ENCODE measurements at places on chromosomes 3 and 15.

DNA sequence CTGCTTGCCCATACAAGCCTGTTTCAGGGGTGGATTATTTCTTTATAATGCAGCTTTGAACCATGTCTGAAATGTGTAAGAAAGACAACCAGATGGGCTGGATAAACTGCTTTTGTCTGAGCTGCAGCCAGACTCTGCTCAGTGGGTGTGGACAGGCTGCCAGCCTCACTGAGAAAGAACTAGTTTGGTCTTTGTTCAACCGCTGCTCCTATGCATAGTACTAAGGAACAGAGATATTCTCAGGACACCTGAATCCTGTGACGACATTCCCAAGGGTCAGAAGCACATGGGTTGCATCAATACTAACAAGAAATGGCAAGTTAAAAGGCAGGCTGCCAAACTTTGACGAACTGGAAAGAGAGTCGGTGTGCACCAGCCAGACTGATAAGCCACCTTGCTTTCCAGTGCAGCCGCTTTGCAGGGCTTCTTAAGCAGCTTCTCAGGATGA is 57.2 kb downstream of the PLD1 start:
- DNase-seq: no peak

DNA sequence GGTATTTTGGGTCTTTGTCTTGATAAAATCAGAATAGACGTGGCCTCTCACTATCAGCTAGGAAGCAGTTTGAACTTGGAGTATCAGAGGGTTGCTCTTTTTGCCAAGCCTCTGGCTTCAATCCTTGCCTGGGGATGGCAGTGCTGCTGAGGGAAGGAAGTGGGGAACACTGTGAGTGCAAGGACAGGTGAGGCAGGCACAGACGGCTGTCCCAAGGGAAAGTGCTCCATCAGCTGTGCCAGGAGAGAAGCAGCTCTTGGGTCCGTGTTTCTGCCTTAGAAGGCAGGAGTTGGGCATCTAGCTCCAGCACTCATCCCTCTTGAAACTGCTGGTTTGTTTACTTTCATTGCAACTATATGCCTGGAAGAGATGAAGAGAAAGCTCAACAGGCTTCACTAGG is 33.2 kb downstream of the PML start:
- no peak for DNase-seq

DNA sequence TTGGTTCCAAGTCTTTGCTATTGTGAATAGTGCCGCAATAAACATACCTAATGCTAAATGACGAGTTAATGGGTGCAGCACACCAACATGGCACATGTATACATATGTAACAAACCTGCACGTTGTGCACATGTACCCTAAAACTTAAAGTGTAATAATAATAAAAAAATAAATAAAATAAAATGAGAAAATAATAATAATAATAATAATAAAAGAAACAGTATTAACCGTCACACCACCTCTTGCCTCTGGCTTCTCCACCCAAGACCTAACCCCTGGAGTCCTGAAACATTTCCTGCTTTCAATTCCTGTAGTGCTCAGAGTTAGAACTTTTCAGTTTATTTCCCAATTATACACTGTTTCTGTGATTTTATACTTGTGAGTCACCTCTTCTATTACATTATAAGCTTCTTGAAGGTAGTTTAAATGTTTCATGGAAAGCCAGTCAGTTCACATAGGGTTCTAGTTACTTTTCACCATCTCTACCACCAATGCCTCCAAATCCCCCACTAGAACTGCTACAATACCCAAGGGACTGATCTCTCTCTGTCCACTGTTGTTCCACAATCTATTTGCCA is 18.4 kb upstream of the GHSR start:
- no peak for DNase-seq

GRCh38 chr3:89395456-89395855 is 288.0 kb downstream of the EPHA3 start:
- DNase-seq: no peak

DNA sequence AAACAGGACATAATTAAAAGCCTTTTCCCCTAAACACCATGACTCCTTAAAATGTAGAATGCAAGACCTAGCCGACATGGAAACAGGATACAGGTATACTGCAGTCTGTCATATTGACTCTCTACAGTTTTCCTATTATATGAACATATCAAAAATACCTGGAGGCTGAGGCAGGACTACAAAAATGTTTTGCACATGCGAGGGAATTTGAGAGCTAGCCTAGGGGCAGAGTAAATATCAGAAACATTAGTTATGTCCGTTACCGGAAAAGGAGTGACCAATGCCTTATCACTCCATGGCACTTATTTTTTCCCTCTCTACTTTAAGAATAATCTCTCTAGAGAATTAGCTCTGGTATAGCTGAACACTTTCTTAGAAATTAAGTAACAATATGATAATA is 732.3 kb downstream of the TUSC7 start:
- DNase-seq: no peak

DNA sequence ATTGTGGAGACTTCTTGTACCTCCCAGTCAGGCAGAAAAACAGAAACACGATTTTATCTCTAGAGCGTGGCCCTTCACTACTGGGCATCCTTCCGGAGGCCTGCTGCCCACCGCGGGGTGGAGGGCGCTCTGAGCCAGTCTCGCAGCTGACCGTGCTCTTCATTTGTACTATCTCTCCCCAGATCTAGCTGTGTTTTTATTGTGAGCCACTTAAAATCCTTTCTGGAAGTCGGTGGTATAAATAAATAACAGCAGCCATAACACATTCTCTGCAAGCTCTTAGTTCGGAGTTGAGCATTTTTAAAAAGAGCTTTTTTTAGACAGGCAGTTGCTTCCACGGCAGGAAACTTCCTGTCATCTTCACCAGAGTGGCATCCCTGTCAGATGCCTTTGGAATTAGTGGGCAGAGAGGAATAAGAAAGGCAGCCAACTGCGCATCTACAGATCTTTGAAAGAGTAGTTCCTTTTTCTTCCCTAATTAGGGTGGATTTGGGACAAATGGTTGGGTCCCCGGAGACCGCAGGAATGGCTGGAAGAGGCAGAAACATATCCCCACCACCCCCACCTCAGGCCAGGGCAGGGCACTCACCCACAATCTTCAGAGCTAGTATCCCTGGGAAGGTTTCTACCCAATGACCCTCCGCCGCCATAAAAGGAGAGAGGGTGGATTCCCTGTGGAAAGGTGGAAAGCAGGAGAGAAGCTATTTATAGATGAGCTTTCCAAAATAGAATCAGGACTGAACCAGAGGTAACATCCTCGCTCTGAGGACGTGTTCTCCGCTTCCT is 91.1 kb downstream of the TOP2B start:
- DNase-seq: no peak

DNA sequence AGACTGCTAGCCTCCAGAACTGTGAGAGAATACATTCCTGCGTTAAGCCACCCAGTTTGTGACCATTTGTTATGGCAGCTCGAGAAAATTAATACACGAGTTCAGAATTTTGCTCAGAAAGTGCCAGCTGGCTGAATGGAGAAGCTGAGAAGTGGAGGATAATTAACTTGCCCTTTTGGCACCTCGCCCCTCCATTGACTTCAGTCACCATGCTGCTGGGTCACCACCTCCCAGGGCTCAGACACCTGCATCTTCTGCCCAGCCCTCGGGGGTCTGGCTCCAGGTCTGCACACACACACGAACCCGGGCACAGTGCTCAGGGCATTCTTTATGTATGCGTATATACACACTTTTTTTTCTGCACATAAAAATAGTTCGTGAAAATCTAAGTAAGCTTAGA is 32.0 kb downstream of the AMOTL2 start:
- no peak for DNase-seq

- no peak for DNase-seq
Measured at GRCh38 chr3:162285259-162285658, 788.7 kb downstream of the OTOL1 start.

DNA sequence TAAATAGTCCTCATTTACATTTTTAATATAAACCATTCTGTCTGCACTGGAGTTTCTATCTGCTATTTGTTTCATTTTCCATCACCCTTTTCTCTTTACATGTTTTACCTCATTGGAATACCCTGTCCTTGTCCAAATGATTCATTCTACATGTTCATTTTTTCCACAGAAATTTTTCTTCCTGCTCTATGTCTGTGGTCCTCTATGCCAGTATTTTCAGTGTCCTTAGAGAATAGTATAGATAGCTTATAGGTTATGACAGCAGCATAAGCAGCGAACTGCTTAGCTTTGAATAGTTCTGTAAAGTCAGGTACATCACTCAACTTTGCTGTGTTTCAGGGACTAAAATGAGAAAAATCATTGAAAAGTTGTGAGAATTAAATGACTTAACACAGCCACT is 742.3 kb upstream of the CBLB start:
- no peak for DNase-seq

Measured in NCI-H2029 treated with DMSO at 0.1 percent for 48 hours (cell line).